ENCODE measurements at places on chromosomes 2 and 18.

DNA sequence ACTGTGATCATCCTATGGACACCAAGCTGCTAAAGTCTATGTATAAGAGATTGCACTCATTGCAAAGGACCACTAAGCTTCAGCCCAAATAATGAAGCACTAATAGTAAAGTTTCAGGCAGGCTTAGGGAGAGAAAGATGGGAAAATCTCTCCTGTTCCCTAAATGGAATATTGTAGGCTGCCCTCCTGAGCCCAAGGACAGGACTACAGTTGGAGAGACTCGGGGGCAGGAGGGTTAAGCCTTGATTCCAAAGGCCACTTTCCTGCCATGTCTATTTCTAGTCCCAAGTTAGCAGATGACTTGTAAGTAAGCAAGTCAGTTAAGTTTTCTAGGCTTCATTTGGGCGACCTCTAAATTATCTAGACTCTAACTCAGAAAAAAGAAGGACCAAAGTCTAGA is 9.0 kb downstream of the TMEM247 start:
- no peak for DNase-seq

DNA sequence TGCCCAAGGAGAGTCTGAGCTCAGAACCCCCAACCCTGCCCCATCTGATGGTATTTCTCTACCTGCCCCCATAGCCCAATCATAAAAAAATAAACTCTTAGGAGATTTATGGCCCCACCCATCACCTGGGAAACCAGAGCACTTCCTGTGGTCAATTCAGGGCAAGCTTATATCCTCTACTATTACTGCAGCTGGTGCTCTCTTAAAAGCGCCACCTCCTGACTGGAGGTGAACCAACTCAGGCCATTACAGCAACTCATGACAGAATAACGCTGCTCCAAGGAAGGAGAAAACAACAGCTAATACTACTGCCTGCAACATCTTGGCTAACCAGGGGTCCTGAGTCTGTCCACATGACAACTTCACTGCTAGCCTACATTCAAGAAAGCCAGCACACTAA is 195.7 kb downstream of the MTCL1 start:
- no peak for DNase-seq

GRCh38 chr2:33313039-33313438 is 163.4 kb upstream of the RASGRP3 start:
- DNase-seq = no peak

DNA sequence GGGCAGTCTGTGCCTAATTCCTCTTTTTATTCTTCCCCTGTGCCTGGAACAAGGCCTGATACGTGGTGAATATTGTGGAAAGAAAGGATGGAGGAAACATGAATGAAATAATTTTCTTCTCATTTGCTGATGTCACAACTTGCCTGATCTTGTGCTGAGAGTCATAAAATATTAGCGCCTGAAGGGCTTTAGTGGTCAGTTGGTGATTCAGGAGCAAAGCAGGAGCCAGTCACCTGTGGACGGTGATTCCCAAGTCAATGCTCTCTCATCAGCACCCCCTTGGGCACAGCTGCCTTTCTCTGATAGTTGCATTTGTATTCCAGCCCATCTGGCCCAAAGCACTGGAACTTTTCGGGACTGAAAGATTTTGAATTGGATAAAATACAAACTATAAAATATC is 502.6 kb upstream of the RAB12 start:
- no peak for DNase-seq

Data from AG09319 (cell line).